NCI-H526 (cell line): ENCODE measurements at places on chromosomes 6 and 20.
A peak's percentile ranks its signal among the peaks of the same experiment; 100 is the strongest.

- no peak for DNase-seq
These were observed 65.6 kb upstream of the TMEM30A start for GRCh38 chr6:75350156-75350555.

GRCh38 chr20:59207235-59207634, 43.6 kb downstream of the ZNF831 start:
- no peak for DNase-seq

GRCh38 chr20:38121741-38122140, 43.3 kb downstream of the TGM2 start:
- no peak for DNase-seq

- no peak for DNase-seq
These were observed 86.6 kb downstream of the SMOC2 start for GRCh38 chr6:168527451-168528210.

DNA sequence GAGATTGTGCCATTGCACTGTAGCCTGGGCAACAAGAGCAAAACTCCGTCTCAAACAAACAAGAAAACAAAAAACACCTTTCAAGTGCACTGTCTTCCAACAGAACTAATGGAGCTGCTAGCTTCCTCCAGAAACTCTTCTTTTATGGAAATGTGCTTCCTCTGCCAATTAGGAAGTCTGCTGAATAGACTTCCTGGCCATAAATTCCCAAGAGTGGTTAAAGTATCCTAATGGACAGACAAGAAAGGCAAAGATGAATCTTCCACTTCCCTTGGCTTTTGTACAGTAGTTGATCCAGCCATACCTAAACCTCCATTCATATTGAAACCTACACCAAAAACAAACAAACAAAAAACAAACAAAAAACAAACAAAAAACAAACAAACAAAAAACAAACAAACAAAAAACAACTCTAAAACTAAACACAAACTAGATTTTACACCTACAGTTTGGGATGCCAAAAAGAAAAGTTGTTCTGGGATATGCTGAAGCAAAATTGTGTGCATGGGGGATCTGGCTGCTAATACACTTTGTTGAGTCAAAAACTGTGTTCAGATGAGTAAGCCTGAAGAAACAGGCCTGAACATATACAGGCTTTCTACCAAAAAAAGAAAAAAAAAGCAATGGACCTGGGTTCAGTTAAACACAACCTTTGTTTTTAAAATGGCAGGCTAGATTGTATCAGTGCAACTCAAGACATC, 59.8 kb upstream of the CARMIL1 start:
- DNase-seq: no peak

DNA sequence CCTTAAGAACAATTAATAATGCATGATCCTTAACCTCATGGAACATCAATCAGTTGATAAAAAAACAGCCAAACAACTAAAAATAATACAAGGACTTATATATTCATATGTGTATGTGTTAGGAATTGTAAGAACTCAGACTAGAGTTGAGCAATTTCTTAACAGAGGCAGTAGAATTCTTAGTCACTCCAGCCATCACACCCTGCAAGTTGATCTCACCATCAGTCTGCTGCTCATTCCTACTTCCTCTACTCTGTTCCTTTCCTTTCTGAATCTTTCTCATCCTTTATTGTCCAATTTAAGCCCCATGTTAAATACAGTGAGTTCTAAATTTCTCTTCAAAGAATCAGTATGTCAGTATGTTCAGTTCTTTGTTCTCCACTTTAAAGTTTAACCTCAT, 2.6 kb downstream of the ZNF165 start:
- DNase-seq: no peak

DNA sequence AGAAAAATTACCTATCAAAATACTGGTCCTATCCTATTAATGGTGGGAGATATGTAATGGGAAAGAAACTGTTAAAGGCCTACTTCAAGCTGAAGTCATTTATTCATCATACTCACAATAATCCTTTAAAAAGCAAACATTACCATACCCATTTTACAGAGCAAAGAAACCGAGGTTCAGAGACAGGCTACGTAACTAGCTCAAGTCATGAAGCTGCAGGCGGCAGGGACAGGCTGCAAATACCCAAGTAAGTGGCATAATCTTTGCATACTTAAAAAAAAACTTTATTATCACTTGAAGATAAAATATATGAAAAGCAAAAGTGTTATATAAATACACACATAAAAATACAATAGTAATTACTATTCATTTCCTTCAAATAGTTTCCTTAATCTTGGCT, 2.6 kb downstream of the RALGAPA2 start:
- DNase-seq: no peak

DNA sequence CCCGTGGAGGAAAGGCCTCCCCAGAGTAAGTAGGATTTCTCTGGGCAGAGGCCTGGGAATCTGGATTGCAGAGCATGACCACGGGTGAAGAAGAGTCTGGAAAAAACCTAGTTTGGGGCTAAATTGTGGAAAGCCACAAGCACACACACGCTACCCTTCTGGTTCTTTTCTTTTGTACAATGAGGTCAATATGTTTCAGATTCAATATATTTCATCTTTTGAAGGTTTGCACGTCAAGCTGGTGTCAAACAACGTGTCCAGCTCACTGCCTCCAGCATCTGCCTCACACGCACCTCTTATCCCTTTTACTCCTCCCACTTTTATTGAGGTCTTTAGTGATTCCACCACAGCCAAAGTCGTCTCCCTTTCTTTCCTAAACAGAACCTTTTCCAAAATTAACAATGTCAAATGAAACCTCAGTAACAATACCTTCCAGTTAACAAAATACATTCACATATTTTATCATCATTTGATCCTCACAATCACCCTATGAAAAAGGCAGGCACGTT, 773 bp upstream of the EPB41L2 start:
- DNase-seq: no peak

DNA sequence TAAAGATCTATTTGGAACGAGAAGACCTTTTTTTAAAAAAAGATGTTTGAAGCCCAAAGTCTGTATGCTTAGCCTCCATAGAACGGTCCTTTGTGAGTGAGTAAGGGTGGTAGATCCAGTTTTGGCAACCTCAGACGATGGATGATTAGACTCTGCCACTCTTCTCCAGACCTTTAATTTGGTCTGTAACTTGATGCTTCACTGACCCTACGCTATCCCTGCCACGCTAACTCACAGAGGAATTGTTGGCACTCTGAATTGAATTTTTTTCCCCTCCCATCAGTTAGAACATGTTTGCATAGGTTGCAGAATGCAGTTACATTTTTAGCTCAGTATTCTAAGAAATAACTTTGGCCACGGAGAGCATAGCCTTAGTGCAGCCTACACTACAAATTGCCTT, 15.8 kb upstream of the DEK start:
- DNase-seq: peak; percentile 70

GRCh38 chr6:141677598-141678211, 455.0 kb upstream of the GJE1 start:
- DNase-seq: peak; percentile 67

- DNase-seq: no peak
These were observed 108.3 kb downstream of the UBE3D start for GRCh38 chr6:82957171-82957867.

DNA sequence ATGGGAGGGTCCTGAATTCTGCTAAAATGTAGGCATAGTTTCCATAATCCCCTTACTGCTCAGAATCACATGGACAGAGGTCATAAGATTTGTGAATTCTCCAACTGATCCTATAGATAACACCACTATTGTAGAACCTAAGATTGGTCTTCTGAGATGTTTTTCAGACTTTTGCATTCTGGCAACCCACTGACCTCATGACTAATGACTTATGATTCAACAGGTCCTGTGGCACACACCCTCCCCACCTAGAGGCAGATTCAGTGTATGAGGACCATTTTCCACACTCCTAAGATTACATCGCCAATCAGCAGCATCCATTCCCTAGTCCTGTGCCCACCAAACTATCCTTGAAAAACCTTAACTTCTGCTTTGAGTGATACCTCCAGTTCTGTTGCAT, 207.2 kb downstream of the BTBD9 start:
- DNase-seq: no peak

DNA sequence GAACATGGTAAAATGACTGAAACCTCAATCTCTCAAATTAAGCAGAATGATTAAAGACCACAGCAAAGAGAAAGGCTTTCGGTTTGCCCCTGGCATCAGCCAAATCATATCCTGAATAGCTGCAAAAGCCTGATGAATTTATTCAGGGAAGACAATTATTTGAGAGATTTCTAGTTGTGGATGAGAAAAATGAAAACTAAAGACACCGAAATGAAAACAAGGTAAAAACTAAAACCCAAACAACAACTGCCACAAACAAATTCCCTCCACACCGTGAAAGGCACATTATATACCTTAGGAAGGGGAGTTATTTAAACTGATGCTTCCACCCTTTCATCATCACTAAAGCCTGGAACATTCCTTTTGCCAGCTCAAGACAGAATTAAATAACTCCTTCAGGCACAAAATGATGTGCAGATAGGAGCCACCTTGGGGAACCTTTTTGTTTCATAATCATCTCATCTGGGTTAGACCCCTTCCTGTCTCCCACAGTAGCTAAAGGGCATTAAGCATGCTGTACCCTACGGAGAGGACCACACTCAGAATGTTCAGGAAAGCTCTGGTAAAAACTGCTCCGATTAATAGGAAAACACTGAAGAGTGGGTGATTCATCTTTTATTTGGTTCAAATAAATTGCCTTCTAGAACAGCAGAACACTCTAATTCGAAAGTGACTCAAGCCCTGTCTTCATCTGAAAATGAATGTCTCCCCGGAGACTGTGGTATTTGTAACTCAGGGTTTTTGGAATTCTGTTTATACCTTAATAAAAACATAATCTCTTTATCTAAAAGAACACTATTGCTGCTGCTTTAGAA, 9.1 kb upstream of the ANKRD60 start:
- no peak for DNase-seq

GRCh38 chr6:142874676-142875075, 70.3 kb downstream of the HIVEP2 start:
- no peak for DNase-seq

- DNase-seq: no peak
These were observed 18.3 kb downstream of the FOXC1 start for GRCh38 chr6:1627827-1628560.

DNA sequence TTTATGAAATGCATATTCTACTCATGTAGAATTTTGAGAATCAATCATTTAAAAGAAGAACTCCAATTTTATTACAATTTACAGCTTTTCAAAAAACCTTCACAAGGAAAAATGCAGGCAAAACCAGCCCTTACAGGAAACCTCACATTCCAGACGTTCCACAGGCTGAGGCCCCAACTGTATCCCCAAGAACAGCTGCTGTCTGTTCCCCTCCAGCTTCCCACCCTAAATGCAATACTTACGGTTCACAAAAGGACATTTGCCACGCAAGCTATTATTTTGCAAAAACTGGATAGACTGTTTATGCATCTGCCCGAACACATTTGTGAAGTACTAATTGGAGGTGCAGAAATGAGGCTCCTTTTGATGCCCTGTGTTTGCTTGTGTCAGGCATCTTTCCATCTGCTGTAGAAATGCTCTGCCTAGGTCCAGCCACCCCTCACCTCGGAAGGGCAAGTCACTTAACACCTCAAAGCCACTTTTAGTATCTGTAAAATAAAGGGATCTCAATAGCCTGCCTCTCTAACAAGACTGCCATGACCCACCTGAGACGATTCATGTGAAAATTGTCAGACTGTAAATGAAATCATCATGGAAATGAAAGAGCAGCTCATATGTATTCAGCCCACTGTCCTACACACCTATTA, 26.5 kb downstream of the PDE10A start:
- no peak for DNase-seq

DNA sequence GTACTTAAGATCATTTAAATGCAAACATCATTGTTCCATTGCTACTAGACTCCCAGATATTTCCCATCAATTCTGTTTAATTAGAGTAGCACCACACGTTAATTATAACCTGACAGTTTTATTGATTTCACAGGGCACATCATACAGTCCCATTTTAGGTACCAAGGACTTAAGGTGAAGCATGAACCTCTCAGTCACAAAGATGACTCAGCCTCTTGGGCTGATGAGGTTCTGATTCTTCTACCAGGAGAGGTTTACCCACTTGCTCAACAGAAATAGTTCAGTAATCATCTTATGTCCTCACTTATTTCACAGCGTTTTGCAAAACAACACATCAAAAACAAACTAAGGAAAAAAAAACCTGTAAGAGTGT, 98.5 kb downstream of the HIVEP2 start:
- no peak for DNase-seq

GRCh38 chr6:31568537-31568961, 3.5 kb upstream of the LTA start:
- no peak for DNase-seq

DNA sequence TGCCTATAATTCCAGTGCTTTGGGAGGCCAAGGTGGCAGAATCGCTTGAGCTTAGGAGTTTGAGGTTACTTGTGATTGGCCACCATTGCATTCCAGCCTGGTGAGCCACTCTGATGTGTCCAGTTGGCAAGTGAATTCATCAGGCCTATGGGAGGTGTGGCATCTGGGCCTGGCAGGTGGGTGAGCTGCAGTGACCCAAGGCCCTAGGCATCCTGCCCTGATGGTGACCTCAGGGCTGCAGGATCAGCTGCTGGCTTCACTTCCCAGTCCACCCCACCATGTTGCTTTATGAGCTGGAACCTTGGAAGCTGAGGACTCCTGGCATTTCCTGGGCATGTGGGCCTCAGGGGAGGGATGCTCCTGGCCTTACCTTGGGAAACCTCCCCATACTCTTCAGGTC, 20.5 kb downstream of the RSPH9 start:
- no peak for DNase-seq

- no peak for DNase-seq
These were observed 589 bp downstream of the RNF5 start for GRCh38 chr6:32178547-32179440.

DNA sequence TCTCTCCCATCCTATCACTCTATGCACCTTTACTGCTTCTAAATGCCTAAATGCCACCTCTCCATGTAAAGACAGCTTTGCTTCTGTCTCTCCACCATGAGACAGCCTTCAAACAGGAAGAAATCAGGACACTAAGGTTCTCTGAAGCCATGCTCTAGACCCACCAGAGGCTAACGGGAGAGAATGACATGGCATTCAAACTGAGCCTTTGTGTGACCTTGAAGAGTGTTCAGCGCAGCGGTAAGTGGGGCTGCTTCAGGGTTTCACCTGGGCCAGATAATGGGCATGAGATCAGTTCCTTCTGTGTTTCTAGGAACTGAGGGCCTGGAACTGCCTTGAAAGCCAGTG, 20.1 kb downstream of the FAM50B start:
- no peak for DNase-seq
